Right kidney (tissue), 9 donors: ENCODE measurements at places on chromosomes 2 and 18.

DNA sequence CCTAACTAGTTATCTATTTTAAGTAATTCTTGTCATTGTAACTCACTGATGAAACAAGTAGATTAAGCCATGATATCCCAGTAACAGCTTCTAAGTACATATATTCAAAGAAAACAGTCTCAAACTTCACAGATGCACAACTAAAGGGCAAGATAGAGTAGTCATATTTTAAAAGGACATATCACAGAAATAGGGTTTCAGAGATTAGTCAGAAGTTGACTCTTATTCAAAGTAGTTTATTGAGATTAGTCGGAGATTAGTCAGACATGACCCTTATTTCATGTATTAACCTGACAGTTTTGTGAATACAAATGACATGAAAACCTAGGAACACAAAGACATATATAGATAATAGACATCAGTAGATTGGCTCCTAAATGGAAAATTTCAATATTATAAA is 15.9 kb upstream of the CHAC2 start:
- no peak for DNase-seq

DNA sequence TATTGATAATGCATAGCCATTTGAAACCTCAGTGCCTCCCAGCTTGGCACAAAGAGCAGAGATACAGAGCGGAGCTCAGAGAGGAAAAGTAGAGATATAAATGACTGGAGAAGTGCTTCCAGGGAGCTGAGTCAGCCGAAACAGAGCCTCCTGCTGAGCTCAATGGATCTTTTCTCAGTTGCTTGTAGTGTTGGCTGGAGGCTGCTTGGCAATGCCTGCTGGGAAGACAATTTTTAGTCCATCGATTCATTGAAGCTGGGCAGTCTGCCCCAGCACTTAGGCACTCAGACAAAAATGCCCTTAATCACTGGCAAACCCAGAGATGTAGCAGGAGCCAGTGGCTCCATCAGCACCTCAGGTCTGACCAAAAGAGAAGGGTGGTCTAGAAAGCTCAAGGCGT is 81.3 kb upstream of the SETBP1 start:
- DNase-seq: no peak

- DNase-seq: no peak
These were observed 284.5 kb upstream of the MMADHC start for GRCh38 chr2:149872041-149872440.

GRCh38 chr2:12265646-12266045 is 451.1 kb upstream of the TRIB2 start:
- no peak for DNase-seq
